ENCODE measurements at places on chromosomes 7 and 10.

GRCh38 chr10:62842983-62843382 is 26.8 kb upstream of the EGR2 start:
- DNase-seq: no peak

DNA sequence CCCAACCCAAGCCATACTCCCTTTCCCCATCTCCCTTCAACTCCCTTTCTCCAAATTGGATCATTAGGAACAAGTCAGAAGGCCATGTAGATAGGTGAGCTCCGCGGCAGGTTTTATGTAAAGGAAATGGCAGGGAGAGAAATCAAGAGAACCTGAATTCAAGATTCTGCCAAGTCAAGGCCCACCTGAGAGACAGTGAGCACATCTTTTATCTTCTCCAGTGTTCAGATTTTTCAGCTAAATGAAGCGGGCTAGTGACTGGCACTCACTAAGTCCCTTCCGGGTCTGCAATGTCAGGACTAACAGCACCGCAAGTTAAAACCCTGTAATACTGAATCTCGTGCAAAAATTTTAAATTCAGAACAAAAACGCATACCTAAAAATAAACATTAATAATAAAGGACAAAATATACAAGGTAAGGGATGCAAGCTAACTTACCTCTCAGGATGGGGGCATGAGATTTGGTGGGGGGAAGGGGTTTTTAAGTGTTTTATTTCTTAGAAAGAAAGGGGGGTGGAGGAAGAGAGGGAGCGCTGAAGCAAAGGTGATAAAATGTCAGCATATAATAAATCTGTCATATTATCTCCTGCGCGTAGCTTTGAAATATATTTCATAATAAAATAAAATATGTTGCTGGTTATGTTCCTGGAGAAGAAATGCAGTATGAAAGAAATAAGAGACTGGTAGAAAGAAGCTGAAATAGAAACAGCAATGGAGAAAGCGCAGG is 17.6 kb downstream of the TCAF1 start:
- DNase-seq: no peak

GRCh38 chr10:89468191-89468965 is 54.0 kb downstream of the IFIT5 start:
- DNase-seq: no peak

- DNase-seq: no peak
Observed at GRCh38 chr10:18306031-18306430, 165.8 kb downstream of the CACNB2 start.

- DNase-seq: no peak
Observed at GRCh38 chr10:71333129-71333887, 14.2 kb downstream of the SLC29A3 start.

DNA sequence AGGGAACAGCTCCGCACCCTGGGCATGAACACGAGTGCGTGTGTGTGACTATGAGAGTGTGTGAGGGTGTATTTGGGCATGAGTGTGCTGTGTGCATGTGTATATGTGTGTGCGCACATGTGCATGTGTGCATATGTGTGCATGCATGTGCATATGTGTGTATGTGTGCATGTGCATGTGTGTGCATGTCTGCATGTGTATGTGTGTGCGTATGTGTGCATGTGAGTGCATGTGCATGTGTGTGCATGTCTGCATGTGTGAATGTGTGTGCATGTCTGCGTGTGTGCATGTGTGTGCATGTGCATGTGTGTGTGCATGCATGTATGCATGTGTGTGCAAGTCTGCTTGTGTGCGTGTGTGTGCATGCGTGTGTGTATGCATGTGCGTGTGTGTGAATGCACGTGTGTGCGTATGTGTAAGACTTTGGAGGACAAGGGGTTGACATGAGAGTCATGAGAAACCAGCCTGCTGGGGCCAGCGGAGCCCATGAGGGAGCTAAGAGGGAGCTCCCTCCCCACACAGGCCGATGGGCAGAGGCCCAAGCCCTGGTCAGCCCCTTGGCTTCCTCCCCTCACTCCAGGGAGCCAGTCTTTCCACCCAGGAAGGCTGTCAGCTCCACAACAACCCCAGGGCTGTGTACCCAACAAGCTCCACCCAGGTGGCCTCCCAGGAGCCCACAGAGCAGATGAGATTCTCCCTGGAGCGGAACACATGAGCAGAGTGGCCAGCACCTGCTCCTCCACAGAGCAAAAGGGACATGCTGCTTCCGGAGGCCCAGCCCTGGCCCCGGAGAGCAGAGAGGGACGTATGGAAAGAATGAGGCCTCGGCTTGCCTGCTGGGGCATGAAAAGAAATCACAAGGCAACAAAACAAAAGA is 142.5 kb upstream of the PPP2R2D start:
- DNase-seq: no peak

GRCh38 chr7:115319541-115319940 is 397.6 kb downstream of the MDFIC start:
- DNase-seq: no peak

- no peak for DNase-seq
Observed at GRCh38 chr10:5619362-5620211, 46.8 kb downstream of the ASB13 start.

DNA sequence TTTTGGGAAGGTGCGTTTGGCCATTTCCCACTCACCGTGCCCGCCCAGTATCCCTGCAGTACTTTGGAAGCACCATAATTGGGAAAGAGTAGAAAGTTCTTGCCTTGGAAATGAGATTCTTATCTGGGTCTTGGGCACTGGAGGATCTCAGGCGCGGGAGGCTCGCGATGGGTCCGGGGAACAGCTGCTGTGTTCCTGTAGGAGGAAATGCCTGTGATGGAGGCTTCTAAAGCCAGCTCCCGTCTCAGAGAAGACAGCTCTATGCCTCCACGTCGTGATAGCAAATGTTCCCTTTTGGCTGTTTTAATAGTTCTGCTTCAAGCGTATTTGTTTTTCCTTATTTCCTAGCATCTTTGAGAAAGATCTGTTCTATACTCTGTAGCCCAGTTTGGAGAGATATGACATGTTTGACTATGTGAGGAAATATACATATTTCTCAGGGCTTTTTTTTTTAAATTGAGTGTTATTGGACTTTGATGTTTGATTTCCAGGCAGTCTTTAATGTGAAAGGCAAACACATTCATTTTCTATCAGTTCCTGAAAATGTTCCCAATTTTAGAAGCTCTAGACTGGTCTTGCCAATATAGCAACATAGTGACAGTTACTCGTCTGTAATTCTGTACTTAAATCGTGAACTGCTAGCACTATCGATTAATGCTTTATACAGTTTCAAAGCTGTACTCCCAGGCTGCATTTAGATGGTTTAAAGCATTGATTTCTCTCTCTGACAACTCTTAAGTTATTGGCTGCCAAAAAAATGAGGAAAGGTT is 280.8 kb downstream of the DPP6 start:
- no peak for DNase-seq

DNA sequence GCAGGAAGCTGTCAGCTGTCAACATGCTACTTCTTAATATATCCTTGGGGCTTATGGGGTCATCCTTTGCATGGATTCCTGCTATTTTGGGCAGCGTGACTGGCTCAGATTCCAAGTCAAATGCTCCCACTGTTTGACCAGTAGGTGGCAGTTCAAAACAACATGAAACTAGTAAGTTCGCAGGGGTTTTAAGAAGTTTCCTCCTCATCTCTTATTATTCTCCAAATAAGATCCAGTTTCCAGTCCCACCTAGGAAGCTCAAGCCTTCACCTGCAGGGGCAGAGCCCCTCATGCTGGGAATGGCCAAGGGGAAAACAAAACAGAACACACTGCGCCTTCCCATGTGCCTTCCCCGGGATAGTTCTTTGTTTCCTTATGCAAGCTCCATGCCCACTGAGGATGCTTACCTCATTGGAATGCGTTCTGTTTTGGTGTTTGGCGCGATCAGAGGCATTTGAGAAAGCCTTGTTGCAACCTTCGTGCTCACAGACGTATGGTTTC is 259.8 kb downstream of the GLI3 start:
- DNase-seq: no peak

GRCh38 chr10:105185161-105185560 is 544.1 kb downstream of the SORCS3 start:
- DNase-seq: no peak

GRCh38 chr10:101576211-101576863 is 11.7 kb downstream of the POLL start:
- DNase-seq: no peak

GRCh38 chr7:113812591-113813255 is 106.1 kb downstream of the PPP1R3A start:
- no peak for DNase-seq

All from NCI-H2029 treated with DMSO at 0.1 percent for 48 hours (cell line).